ENCODE measurements at places on chromosomes 12 and 14. TPM values are rescaled to one million over a fixed set of nuclear protein-coding genes. Genes with fewer than 3 reads are reported as not detected.

DNA sequence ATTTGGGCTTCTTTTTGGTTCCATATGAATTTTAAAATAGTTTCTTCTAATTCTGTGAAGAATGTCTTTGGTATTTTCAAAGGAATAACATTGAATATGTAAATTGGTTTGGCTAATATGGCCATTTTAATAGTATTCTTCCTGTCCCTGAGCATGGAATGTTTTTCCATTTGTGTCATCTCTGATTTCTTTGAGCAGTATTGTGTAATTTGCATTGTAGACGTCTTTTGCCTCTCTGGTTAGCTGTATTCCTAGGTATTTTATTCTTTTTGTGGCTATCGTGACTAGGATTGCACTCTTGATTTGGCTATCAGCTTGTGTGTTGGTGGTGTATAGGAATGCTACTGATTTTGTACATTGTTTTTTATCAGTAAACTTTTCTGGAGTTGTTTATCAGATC lies 601.9 kb downstream of the SNAPC1 start:
- DNase-seq, result no peak

DNA sequence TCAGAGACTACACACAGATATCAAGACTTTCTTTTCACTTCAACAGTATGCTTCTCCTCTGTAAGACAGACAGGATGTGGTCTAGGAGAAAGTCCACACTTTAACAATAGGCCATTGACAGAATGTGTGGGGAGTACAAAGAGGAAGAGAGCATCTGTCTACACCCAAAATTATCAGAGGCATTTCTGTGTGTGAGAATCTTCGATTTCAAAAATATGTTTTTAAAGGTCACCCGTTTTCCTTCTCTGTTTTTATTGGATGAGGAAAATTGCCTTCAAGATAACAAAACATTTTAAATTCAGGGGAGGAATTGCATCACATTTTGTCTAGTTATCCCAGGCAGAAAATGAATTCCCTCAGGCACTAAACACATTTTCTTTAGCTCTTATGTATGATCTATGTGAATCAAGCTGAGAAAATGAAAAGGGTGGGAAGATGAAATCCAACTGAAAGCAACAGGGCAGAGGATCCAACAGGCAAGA lies 16.4 kb downstream of the NAV3 start:
- no peak for DNase-seq

DNA sequence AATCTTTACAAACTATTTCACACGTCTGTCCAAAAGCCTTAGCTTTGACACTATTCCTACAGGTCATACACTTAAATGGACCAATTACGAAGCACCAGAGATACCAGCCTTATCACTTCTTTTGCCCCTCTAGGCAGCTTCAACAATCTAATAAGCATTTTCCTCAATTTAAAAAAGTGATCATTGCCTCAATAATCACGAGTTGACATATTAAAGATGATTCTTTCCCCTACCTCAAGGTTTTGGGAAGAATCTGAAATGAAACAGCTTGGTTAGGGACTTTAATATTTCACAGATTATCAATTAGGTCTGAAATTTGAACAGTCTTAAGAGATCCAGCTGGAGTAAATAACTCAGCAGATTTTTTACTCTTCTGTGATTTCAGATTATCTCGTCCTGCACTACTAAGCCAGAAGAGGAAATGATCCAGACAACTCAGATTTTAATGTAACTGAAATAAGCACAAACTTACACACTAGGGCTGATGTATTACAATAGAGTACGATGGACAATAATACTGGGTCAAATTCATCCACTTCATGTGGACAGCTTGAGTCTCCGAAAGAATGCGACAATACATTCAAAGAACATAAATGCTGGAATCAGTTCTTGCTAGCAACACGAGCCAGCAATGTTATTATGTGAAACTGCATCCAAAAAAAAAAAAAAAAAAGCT lies 15.9 kb downstream of the UBE2N start:
- no peak for DNase-seq

GRCh38 chr12:121240062-121240420 lies 30.1 kb downstream of the P2RX4 start:
- DNase-seq, result no peak

TPH2 gene
- polyA plus RNA-seq, result not detected

DNA sequence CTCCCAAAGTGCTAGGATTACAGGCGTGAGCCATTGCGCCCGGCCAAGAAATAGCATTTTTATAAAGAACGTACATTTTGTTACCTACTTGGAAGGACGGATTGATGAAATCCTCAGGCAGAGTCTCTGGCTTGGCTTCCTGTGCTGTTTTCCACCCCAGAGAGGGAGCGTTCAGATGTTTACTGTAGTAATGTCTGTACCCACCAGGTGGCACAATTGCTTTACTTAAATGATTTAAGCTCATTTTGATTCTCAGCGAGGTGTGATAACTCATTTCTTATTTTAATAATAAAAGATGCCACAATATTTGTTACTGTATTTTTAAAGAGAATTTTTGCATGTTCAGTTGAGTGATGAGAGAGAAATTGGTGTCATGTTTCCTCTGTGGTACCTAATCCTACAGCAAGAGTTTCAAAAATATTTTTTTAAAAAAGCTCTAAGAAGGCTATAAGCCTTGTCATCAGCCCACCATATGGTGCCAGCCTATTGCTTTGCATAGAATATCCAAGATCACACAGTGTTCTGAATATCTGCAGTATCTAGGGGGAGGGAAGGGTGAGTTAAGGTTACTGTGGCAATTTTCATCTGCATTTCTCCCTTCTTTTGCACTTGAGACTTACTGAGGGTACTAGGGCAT lies 82.6 kb upstream of the TRAF3 start:
- DNase-seq, result peak; percentile 81

BDKRB1 gene
- 0.72 TPM for polyA plus RNA-seq

DNA sequence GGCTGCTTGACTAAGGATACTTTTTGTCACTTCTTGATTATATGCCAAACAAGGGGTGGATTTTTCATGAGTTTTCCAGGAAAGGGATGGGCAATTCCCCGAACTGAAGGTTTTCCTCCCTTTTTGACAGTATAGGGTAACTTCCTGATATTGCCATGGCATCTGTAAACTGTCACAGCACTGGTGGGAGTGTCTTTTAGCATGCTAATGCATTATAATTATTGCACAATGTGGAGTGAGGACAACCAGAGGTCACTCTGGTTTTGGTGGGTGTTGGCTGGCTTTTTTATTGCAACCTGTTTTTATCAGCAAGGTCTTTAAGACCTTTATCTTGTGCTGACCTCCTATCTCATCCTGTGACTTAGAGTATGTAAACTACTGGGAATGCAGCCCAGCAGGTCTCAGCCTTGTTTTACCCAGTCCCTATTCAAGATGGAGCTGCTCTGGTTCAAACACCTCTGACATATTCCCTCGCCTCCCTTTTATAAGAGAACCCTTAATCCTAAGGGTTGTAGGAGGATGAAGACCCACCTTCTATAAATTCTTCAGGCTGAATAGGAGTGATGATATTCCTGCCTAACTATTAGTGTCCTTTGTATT lies 471.2 kb downstream of the ATP23 start:
- no peak for DNase-seq

DNA sequence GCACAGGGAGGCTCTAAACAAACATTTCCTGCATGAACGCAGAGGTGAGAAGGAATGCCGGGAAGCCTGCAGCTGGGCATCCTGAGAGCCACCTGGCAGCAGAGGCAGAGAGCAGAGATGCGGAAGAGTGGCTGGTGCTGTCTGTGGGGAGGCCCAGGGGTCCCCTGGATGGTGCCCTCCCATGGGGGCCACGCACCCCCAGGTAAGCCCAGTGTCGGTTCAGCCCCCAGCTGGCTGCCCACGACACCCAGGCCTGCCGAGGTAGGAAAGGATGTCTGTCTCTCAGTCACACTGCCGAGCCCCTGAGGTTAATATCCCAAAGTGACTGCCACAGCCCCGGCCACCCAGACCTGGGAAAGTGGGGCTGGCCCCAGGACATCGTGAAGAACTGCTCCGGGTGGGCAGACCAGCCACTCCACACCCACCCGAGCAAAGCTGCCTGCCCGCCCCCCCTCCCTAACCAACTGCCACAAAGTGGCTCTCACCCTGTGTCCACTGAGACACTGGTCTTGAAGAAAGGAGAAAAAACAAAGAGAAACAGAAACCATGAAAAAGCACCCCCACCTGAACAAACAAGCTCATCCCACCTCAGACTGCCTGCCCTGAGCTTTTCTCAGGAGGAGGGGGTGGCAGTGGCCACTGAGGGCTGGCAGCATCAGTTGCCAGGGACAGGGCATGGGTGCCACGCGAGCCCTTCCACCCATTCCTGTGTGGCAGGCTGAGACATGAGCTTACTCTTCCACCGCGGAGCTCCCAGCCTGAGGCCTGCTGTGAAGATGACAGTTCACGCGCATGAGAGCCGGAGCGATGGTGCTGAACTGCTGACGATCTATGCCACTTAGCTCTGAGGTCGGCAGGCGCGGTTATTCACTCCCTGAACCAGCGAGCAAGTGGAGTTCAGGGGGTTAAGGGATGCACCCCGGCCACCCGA lies 40.8 kb downstream of the CCDC88C start:
- DNase-seq, result no peak

- no peak for DNase-seq
Measured at GRCh38 chr14:96047101-96047500, 7.9 kb downstream of the C14orf132 start.

DNA sequence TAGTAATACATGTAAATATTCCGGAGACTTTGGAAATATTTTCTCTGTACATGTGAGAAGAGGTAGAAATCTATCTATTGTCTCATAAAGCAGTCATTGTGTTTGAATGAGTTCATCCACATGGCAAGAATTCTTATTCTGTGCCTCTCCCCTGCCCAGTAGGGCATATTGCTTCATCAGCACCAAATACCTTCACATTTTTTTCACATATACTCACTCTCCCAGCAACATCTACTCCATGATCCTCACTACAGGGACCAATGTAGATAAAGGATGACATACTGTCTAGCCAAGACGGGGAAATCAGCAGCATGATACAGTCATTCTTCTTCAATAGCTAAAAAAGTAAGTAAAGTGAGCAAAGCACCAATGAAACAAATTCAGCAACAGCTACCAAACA lies 1.3 kb upstream of the TAS2R14 start:
- no peak for DNase-seq

GRCh38 chr14:32167907-32168306 lies 33.9 kb upstream of the RNU6-7 start:
- DNase-seq, result no peak

GRCh38 chr12:46103559-46104383 lies 113.4 kb upstream of the SCAF11 start:
- no peak for DNase-seq

HOXC12 gene
- not detected for polyA plus RNA-seq

DNA sequence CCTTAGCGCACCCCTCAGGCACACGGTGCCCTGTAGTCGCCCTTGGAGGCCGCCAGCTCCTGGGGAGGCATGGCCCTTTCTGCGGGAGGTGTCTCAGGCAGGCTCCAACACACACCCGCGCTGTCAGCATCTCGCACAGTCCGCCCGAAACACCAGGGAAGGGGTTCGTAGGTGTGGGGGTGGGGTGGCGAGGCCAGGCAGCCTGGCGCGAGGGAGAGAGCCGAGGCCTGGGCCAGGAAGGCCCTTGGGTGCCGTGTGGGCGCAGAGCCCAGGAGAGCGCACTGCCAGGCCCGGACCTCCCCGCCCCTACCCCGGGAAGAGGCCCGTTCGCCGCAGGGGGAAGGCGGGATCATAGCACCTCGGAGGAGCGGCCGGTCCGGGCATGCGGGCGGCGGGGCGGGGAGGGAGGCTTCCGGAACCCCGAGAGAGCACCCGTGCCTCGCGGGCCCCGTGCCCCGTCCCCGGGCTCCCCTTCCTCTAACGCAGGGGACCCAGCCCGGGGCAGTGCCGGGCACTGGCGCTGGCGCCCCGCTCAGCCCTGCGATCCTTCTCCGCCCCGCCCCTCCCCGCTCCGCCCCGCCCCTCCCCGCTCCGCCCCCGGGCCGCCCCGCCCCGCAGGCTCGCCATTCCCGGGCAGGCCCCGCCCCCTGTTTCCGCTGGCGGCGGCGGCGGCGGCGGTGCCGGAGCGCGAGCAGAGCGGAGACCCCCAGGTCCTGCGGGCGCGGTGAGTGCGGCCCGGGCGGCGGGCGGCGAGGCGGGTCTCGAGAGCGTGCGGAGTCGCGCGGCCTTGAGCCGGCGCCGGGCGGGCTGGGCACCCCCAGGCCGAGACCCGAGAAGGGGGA lies at the start of gene TSPAN9:
Gene TSPAN9 (plus strand): TSS at position 650 of the 842 bp plus-strand sequence. CDS start 123,815 bp downstream, outside the sequence.
- DNase-seq, result no peak

DNA sequence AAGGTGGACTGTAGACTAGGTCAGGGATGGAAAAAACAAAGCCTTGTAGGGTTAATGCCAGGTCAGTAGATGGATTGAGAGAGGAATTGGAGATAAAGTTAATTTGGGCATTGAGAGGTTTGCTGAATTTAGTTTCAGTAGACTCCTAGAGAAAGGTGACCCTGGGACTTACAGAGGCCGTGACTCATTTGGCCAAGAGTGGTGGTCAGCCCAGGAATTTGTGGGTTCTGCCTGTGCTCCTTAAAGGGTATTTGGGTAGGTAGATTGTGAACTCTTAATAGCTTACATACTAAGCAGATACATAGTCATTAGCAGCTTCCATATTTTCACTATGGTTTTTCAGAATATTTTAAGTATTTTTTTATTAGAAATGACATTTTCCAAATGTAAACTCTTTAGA lies 21.8 kb downstream of the PLEKHA5 start:
- no peak for DNase-seq

GRCh38 chr14:100401792-100402191 lies 78.7 kb downstream of the SLC25A47 start:
- DNase-seq, result no peak

DNA sequence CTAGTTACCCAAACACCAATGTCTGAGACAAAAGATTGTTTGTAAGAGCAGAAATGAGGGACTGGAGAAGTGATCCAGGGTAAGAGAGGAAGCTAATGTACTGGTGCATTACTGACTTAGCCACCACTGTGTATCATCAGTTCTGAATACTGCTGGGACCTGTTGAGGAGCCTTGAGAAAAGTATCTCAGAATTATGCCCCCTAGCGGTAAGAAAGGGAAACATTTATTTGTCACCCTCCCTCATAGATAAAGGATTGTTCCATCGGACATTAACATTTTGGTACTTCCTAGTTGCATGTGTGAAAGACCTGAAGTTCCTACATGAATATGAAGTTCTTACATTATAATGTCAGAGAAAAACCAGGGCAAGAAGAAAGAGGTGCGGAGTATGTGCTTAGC lies 612.5 kb downstream of the FSCB start:
- DNase-seq, result no peak

DNA sequence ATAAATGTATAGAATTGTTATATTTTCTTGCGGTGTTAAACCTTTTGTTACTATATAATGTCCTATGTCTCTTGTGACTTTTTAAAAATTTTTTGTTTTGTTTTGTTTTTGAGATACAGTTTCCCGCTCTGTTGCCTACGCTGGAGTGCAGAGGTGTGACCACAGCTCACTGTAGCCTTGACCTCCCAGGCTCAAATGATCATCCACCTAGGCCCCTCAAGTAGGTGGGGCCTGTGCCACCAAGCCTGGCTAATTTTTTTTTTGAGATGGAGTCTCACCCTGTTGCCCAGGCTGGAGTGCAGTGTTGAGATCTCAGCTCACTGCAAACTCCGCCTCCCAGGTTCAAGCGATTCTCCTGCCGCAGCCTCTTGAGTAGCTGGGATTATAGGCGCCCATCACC lies 26.5 kb upstream of the RCOR1 start:
- no peak for DNase-seq

- DNase-seq, result no peak
Measured at GRCh38 chr12:52573306-52573705, 337 bp downstream of the KRT74 start.
